Epithelial cell of proximal tubule (primary cell): ENCODE measurements at places on chromosomes 13 and 19. TPM values are rescaled to one million over a fixed set of nuclear protein-coding genes. Genes with fewer than 3 reads are reported as not detected.

ZNF566 gene
- 2.7 and 2.9 TPM in 2 replicates for total RNA-seq

DNA sequence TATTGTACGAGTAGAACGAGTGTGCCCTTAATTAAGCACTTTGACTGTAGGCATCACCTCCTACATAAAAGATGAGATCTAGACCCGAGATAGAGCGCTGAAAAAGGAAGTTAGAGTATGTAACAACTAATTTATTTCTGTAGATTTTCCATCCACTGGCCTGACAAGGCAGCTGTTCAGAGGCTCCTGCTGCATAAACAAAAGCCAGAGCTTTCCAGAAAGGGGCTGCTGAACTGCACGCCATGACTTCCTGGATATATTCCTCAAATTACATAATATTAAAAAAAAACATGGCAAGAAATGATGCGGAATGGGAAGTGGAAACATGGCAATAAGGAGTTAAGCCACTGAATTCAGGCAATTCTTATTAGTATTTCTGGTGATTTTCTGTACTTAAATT, 89.7 kb downstream of the AKAP11 start:
- no peak for DNase-seq

DNA sequence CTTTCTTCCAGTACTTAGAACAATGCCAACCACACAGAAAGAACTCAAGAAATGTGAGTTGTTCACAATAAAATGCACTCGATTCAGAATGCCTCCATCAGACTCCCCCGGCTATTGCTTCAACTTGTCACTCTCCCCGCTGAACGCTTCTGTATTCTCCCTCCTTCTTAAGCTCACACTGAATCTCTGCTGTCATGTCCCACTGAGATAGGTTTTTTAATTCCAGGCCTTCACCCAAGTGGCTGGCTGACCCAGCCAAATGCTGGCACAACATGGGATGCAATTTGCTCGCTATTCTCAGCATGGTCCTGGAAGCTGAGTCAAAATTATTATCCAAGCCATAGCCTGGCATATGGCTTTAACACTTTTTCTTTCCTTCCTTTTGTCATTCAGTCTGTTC, 76.8 kb upstream of the SERP2 start:
- DNase-seq = no peak

- DNase-seq = no peak
These were observed 114.9 kb upstream of the WASF3 start for GRCh38 chr13:26442541-26442940.

GRCh38 chr19:48390188-48391099, 907 bp downstream of the KDELR1 start:
- no peak for DNase-seq
